A172 (cell line): ENCODE measurements at places on chromosomes 6 and 20. TPM values are rescaled to one million over a fixed set of nuclear protein-coding genes. Genes with fewer than 3 reads are reported as not detected.

The DDX43 gene
- total RNA-seq, result not detected in 2 replicates

The DLL1 gene
- 3.4 and 4.7 TPM in 2 replicates for total RNA-seq

The SPTLC3 gene
- 1.5 and 3.8 TPM in 2 replicates for total RNA-seq

The GSTA3 gene
- not detected in 2 replicates for total RNA-seq

The GRM1 gene
- total RNA-seq, result 0.10 TPM in 1 of 2 replicates, not detected in the other

The MLN gene
- not detected in 2 replicates for total RNA-seq

- DNase-seq, result no peak
Observed at GRCh38 chr20:52275181-52275691, 83.7 kb upstream of the ZFP64 start.

DNA sequence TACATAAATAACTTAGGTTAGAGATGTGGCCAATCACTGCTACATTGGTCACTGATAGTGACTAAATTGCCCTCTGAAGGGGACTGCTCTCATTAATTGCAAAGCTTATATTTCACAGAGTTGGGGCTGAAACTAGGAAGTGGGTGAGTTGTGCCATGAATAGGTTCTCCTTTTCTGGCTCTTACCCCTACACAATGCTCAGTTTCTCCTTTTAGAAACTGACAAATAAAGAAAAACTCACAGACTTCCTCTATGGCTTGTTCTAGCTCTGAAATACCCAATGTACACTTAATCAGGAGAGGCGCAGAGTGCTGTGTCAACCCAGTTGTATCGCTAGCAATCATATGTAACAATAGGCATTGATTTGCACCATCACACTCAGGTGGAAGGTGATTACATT lies 41.2 kb upstream of the PROKR2 start:
- no peak for DNase-seq

DNA sequence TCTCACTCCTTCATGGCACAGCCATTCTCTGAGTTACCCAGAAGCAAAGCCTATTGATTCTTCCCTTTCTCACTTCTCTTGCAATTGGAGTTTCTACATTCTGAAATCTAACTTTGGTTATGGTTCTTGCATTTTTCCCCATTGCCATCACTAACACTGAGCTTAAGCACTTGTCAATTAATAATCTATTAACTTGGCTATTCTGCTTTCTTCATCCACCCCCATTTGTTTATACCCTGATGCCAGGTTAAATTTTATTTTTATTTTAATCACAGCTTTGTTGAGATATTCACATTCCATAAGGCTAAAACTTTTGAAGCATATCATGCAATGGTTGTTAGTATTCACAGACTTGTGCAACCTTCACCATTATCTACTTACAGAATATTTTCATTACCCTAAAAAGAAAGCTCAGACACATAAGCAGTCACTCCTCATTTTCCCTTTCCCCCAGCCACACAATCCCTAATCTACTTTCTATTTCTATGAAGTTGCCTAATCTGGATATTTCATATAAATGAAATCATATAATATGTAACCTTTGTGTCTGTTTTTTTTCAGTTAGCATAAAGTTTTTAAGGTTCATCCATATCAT lies 222.3 kb downstream of the UBE3D start:
- DNase-seq, result no peak

DNA sequence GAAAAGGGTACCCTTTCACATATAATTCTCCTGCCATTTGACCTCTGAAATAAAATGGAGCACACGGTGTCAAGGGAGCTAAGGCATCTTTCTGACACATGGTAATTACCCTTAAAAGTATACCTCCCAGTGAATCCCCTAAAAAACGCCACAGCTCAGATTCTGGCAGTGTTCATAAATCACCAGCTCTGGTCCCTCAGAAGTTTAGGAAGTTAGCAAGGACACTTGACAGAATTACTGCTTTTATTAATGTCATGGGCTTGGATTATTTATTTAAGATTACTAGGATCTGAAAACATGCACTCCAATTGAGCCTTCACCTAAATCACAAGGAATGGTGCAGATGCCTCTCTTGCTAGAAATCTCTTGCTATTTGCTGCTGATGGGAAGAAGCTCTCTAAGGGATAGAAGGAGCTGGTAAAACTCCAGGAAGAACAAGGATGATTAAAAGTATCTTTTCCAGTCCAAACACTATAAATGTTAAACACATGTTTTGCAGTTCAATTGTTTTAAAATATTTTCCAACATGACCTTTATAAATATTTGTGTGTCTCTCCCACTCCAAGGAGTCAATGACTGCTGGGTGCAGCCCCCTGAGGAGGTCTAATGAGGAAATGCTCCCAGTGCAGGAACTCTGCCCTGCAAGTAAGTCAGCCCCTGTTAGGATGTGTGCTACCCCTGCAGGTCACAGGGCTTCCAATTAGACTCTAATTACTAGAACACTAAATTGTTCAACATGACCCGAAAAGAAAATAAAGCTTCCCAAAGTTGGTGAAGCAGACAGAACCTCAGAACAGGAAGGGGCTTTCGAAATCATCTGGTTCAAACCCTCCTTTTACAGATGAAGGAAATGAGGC lies 230.3 kb downstream of the TFAP2A start:
- DNase-seq, result peak; percentile 8

DNA sequence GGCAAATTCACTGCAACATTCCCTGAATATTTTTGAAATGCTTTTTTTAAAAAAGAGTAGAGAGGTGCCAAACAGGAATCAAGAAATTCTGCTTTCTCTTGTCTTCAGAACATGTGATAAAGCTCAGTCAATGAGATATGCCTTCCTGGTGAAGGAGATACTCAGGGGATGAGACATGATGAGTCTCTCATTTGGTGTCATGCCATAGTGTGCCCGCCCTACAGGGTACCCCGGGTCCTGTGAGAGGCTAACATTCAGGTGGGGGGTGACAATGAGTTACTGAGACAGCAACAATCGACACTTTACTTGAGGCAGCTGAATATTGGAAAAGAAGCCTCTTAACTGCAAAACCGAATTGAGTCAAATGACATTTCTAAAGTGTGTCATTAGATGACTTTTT lies 6.7 kb downstream of the CCR6 start:
- no peak for DNase-seq
